Thoracic aorta endothelial cell (primary cell): ENCODE measurements at places on chromosomes 1 and 21. TPM values are rescaled to one million over a fixed set of nuclear protein-coding genes. Genes with fewer than 3 reads are reported as not detected.

The KCNC4 gene
- total RNA-seq = 8.8 and 13.6 TPM in 2 replicates

The RPE65 gene
- not detected in 2 replicates for total RNA-seq

The ARHGEF19 gene
- total RNA-seq = 4.7 and 7.6 TPM in 2 replicates

The MNDA gene
- total RNA-seq = not detected in 2 replicates

The RGS8 gene
- total RNA-seq = not detected in 2 replicates

The TAS1R1 gene
- 0.07 TPM in 1 of 2 replicates, not detected in the other for total RNA-seq

The SELP gene
- total RNA-seq = 2.8 and 4.8 TPM in 2 replicates

The NCMAP gene
- total RNA-seq = not detected in 2 replicates

The C1orf185 gene
- not detected in 2 replicates for total RNA-seq

The OR1C1 gene
- total RNA-seq = not detected in 2 replicates

The MPL gene
- 0.07 TPM in 1 of 2 replicates, not detected in the other for total RNA-seq

The HUNK gene
- total RNA-seq = under 0.01 TPM in 1 of 2 replicates, not detected in the other

The GBP2 gene
- total RNA-seq = 33.0 and 38.4 TPM in 2 replicates

The LCE2A gene
- total RNA-seq = not detected in 2 replicates

The LMOD1 gene
- total RNA-seq = not detected in 2 replicates

The PLA2G2A gene
- total RNA-seq = not detected in 2 replicates

The HLX gene
- total RNA-seq = 13.2 and 20.8 TPM in 2 replicates

The PCP4L1 gene
- total RNA-seq = not detected in 2 replicates

The OR10J1 gene
- total RNA-seq = not detected in 2 replicates

The ATXN7L2 gene
- total RNA-seq = 2.8 and 2.9 TPM in 2 replicates

The ASH1L gene
- 39.4 and 39.6 TPM in 2 replicates for total RNA-seq

The PTPN14 gene
- 116 and 153 TPM in 2 replicates for total RNA-seq

The GRHL3 gene
- total RNA-seq = not detected in 2 replicates

The RBP7 gene
- total RNA-seq = 0.29 TPM in 1 of 2 replicates, not detected in the other

The CCDC181 gene
- total RNA-seq = 1.1 and 2.1 TPM in 2 replicates

The FHAD1 gene
- total RNA-seq = 0.14 and 0.27 TPM in 2 replicates

The RSPO1 gene
- not detected in 2 replicates for total RNA-seq

The TGFBR3 gene
- total RNA-seq = 15.4 and 16.9 TPM in 2 replicates

The PRELP gene
- 0.07 TPM in 1 of 2 replicates, not detected in the other for total RNA-seq

The ANGPTL1 gene
- not detected in 2 replicates for total RNA-seq

The EPHA10 gene
- not detected in 2 replicates for total RNA-seq

The LCE3D gene
- total RNA-seq = not detected in 2 replicates

The OR2T11 gene
- not detected in 2 replicates for total RNA-seq

The PTGFR gene
- total RNA-seq = under 0.01 and 0.14 TPM in 2 replicates

The CGN gene
- total RNA-seq = 0.93 and 1.7 TPM in 2 replicates

The COL18A1 gene
- total RNA-seq = 108 and 175 TPM in 2 replicates

The XCL1 gene
- total RNA-seq = not detected in 2 replicates

The AMY2A gene
- not detected in 2 replicates for total RNA-seq

The SPATA46 gene
- total RNA-seq = not detected in 2 replicates

The MX2 gene
- 0.13 and 0.50 TPM in 2 replicates for total RNA-seq

The THAP3 gene
- 11.9 and 12.0 TPM in 2 replicates for total RNA-seq

The RAB3B gene
- 15.1 and 40.8 TPM in 2 replicates for total RNA-seq

The TPTE gene
- not detected in 2 replicates for total RNA-seq

The SYNJ1 gene
- total RNA-seq = 12.2 and 15.6 TPM in 2 replicates
